ENCODE measurements at places on chromosomes 3 and 15.

GRCh38 chr3:113092746-113093145 is 102.0 kb downstream of the GTPBP8 start:
- no peak for DNase-seq

- no peak for DNase-seq
These were observed 50.9 kb upstream of the PRICKLE2 start for GRCh38 chr3:64276131-64276530.

DNA sequence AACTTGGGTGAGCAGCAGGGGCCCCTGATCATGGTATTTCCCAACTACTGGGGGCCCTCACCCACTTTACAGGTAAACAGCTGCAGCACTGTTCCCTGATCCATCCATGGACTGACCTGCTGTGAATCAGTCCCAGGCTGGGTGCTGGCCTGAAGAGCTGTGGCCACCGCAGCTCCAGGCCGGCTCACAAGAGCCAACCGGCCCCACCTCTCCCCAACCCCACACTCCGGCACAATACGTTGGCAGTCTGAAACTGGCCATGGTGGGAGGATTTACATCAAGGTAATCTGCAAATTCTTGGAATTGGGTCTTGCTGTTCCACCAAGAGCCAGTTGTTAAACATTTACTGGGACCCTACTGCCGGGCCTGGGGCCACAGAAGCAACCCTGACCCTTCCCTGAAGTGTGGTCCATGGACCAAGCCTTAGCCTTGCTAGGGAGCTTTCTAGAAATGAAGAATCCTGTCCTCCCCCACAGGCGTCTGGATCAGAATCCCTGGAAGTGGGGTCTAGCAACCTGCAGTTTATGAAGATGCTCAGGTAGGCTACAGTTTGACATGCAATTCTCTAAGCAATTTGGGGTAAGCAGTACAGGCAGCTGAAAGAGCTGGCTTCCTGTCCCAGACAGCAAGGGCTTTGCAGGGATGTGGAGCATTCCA is 3.7 kb downstream of the SLC6A20 start:
- DNase-seq, result no peak

DNA sequence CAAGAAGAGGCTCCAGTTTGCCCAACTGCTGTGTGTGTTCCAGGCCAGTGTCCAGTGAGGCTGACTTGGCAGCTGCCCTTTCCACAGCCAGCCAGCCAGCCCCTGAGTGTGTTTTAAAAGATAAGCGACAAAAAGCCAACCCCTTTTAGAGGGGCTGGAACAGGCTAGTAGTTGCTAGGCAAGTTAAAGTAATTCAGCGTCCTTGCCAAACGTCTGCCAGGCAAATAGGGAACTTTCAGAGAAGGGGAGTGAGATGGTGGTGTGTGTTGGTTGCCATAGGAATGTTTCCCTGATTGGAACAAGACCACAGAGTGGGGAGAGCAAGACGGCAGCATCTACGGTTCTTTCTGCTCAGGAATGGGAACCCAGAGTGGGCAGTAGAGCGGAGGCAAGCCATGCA is 86.3 kb downstream of the TMEM108 start:
- peak; percentile 75 for DNase-seq

DNA sequence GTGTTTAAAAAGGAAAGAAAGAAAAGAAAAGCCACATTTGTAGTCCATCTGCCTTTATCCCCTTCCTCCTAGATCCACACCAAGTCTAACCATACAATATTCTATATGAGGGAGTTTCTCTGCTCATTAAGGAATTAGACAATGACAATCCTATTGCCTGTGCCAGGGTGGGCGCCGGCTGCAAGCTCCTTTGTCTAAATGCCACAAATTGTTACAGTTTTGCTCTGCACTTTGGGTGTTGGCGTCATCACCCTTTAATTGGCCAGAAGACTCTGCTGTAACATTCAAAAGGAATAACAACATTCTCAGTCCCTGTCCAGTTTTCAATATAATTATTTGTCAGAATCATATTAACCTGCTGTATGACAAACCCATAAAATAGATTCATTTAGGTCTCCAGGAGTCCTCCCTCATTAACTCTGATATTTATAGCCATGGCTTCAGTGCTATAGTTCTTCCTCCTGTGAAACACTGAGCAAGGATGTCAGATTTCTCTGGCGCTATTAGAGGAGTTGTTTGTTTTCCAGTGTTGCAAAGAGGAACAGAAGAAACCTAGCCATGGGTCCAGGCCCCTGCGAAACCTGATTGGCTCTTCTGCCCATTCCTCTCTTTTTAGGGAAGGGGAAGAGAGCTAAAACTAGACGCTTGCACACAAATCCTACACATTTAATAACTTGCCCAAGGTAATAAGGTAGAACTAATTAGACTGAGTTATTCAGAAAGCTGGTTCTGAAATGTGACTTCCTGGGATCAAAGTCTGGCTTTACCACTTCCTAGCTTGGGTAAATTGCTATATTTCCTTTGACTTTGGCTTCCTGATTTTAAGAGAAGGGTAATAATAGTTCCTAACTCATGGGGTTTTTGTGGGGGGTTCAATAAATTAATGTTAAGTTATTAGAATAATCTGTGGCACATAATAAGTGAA is 112.4 kb downstream of the CD47 start:
- DNase-seq, result no peak

DNA sequence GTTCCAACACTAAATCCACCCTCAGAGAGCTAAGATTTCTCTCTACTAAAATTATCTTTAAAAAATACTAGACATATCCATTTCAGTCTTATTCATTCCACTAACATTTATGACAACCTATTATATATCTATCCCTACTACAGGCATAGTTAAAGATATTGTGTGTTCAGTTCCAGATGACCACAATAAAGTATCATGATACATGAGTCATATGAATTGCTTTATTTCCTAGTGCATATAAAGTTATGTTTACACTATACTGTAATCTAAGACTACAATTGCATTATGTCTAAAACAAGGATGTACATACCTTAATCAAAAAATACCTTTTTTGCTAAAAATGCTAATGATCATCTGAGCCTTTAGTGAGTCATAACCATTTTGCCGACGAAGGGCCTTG is 19.4 kb downstream of the SHOX2 start:
- DNase-seq, result no peak

DNA sequence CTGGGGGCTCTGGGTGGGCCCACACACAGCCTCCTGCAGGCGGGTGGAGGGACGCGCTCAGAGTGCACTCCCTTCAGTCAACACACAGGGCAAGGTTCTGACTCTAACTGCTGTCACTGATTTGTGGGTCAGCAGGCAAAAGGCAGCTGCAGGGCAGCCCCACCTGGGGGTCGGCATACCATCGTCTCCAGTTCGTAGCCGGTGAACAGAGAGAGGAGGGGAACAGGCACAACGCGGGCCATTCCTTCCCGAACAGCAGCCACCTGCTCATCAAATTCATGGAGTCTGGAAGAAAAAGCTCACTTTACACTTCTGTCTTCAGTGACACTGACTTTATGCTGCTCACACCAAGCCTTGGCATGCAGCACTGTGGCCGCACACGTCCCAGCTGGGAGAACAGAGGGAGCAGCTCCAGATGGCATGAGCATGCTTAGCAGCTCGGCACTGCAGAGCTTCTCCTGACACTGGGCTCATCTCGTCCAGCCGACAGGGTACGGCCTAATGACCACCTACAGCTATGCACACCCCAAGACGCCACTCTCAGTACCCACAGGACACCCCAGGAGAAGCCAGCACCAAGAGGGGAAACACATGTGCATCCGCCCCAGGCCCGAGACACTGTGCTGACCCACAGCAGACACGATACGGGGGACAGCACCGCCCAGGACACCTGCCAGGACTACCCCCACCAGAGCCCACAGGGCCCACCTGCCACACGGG is 14.4 kb upstream of the OCA2 start:
- DNase-seq, result no peak

- no peak for DNase-seq
These were observed 8.4 kb downstream of the KBTBD8 start for GRCh38 chr3:67006460-67006859.

DNA sequence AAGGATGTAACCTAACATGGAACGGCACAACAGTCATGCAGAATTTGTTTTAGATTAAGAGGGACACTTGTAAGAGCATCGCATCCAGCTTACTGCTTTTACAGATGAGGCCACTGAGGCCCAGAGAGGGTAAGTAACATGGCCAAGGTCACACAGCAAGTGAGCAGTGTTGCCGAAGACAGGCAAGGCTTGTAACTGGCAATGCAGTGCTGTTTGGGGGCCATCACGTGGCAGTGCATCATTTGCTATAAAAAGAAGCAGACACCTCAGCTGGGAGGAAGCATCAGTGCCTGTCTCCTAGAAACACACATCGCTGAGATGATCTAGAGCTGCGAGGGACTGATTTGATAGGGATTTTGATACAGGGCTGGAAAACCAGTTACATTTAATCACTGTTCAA is 108.2 kb upstream of the PROK2 start:
- DNase-seq, result no peak

- no peak for DNase-seq
These were observed 25.8 kb upstream of the CLK3 start for GRCh38 chr15:74589826-74590225.

DNA sequence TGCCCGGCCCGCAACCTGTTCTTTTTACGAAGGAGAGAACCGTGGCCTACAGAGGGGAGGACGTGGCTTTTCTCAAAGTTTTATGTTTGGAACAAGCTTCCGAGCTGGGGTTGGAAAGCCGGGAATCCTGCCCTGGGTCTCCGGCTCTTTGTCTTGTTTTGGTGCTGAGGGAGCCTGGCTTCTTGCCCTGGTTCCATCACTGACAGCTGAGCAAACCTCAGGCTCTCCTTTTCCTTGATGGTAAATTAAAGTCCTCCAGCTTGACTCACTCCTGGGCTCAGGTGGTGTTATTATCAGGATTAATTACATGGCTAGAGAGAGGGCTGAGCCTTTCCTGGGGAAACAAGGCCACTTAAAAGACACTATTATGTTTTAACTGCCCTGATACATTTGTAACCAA is 289.5 kb upstream of the RGMA start:
- DNase-seq, result no peak

- no peak for DNase-seq
These were observed 53.5 kb upstream of the ADAMTS9 start for GRCh38 chr3:64741341-64741740.

DNA sequence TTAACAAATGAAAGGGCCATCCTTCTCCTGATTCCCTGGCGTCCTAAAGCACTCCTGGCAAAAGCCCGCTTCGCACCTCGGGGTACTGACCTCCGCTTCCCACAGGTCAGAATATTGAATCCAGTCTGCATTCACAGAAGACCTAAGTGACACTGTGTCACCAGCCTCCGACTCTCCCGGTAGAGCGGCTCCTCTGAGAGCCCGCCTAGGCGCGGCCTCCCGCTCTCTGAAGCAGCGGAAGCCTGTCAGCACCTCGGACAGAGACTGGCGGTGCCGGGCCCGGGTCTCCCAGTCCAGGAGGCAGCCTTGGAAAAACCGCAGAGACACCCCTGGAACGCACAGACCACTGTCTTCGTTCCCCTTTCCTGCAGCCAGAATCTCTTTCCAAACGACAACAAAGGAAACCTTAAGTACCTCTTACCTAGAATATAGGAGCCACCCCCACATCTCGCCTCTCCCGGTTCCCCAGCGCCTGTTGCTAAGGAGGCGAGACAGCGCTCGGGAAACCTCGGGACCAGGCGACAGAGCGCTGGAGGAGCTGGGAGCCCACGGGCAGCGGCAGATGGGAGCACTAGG is 1.2 kb downstream of the GABRB3 start:
- DNase-seq, result no peak

DNA sequence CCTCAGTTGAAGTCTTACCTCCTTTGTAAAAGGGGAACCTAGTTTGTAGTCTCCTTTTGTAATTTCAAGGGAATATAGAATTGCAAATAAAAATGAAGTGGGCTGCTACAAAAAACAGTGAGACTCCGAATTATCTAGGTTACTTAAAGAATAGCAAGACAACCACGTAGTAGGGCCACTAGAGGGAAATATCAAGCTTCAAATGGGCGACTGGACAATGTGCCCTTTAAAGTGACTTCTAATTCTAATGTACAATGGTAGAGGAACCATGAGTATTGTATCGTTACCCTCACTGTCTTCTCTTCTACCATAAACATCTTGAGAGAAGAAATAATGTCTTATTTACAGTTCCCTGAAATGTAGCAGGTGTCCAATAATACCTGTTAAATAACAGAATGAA is 56.3 kb downstream of the TP63 start:
- DNase-seq, result no peak

- no peak for DNase-seq
These were observed 418.5 kb downstream of the SHQ1 start for GRCh38 chr3:72429589-72430353.

DNA sequence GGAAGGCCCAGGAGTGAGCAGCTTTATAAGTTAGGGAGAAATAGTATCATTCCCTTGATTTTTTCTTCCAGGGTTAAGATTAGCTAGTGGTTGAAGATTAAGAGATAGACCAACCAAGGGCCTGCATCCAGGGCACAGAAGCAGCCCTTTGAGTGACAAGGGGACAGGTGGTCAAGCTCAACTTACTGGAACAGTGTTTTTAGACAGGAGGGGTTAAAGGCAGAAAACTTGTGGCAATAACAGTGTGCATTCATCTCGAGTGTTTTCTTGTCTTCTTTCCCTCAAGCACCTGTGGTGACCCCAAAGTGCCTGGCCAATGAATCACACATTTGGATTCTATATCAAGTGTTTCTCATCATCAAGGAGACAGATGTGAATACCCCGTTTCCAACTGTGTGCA is 267.5 kb downstream of the PDCD6IP start:
- no peak for DNase-seq

DNA sequence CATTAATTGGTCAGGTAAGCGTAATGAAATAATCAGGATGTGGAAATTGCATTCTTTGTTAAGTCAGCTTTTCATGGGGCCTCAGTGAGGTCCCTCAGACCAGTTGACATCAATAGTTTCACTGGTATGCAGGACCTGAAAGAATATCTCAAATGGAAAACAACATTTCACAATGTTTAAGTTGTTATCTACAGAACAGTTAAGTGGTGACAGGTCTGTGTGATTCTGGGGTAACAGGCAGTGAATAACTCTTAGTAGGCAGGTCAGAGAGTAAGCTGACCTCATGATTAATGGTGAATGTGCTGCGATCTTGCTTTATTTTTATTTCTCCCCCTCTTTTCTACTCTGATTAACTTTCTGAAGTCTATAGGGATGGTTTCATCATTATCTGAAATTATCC is 28.9 kb upstream of the ACP3 start:
- no peak for DNase-seq

- peak; percentile 45 for DNase-seq
These were observed 17.1 kb downstream of the CCDC13 start for GRCh38 chr3:42755681-42756578.

GRCh38 chr3:117010318-117010717 is 300.7 kb downstream of the TUSC7 start:
- no peak for DNase-seq

DNA sequence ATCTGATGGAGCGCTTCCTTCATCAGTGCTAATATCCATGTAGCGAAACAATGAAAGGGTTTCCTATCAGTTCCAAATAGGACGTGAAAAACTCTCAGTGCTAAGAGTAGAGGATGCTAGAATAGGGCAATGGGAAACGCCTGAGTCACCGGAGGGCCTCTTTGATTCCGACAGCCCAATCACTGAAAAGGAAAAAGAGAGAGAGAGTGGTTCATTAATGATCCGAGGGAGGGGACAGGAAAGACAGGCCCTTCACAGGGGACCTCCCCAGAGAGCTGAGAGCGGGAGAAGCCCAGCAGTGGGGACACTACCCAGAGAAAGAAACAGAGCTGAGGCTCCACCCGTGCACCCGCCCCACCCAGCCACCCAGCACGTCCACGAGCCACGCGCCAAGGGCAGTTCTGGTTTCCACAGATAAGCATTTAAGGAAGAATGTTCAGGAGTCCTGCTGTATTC is 76.9 kb downstream of the RPN1 start:
- DNase-seq, result peak; percentile 65

GRCh38 chr3:120067083-120067482 is 27.2 kb downstream of the GSK3B start:
- no peak for DNase-seq

GRCh38 chr3:46383951-46384330 is 13.2 kb downstream of the CCR5 start:
- no peak for DNase-seq
